T-helper 2 cell treated with Interferon-gamma antibody and Interleukin-4, amounts not matched to agents 5 μg/mL and 100 μg/mL, for 36 hours (primary cell): ENCODE measurements at places on chromosomes 16 and 17.
A peak's percentile ranks its signal among the peaks of the same experiment; 100 is the strongest.

DNA sequence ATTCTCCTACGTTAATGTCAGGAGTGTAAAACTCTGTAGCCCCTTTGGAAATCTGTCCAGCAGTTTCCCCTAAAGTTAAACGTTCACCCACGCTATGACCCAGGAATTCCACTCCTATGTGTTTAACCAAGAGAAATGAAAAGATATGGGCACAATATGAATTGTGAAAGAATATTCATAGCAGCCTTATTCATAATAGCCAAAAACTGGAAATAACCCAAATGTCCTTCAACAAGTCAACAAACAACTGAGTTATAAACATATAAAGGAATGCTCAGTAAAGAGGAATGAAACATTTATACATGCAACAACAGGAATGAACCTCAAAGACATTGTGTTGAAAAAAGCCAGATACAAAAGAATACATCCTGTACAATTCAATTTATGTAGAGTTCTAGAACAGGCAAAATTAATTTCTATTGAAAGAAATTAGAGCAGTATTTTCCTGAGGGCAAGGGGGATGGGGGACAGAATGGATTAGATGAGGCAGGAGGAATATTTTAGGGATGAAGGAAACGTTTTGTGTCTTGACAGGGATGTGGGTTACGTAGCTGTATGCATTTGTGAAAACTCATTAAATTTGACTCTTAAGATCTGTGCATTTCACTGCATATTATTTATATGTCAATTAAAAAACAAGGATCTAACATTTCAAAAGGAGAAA lies 286.7 kb upstream of the CDH5 start:
- DNase-seq, result no peak

DNA sequence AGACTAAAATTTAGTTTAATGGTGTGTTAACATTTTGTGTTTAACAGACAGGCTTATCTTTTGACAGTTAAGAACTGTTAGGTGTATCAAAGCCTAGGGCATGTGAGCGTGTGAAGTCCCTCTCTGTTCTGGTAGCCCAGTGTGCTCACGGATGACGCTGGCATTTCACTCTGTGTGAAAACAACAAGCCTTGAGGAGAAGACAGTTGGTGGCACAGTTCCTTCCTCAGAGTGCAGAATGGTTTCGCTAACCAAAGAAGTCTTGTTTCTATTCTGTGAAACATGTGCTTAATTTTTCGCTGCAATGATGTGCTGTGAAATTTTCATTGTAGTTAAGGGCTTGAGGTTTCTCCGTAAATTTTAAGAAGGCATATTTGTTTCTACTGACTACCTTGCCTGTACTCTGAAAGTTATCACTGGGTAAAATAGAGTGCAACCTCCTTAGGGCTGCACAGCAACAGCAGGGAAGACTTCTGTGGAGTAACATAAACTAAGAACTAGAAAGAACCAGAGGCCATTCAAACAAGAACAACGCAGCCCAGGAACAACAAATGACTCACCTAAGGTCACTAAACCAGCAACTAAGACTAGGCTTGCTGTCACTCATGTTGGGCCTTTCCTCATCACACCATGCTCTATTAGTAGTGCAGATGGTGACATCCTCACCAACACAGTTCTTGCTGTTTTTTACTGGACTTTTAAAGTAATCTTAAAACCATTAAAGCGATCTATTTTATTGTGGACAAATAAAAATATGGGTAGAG lies 33.4 kb downstream of the BRD7 start:
- DNase-seq, result peak; percentile 45

GRCh38 chr17:67111808-67112207 lies 67.5 kb downstream of the CACNG1 start:
- no peak for DNase-seq

DNA sequence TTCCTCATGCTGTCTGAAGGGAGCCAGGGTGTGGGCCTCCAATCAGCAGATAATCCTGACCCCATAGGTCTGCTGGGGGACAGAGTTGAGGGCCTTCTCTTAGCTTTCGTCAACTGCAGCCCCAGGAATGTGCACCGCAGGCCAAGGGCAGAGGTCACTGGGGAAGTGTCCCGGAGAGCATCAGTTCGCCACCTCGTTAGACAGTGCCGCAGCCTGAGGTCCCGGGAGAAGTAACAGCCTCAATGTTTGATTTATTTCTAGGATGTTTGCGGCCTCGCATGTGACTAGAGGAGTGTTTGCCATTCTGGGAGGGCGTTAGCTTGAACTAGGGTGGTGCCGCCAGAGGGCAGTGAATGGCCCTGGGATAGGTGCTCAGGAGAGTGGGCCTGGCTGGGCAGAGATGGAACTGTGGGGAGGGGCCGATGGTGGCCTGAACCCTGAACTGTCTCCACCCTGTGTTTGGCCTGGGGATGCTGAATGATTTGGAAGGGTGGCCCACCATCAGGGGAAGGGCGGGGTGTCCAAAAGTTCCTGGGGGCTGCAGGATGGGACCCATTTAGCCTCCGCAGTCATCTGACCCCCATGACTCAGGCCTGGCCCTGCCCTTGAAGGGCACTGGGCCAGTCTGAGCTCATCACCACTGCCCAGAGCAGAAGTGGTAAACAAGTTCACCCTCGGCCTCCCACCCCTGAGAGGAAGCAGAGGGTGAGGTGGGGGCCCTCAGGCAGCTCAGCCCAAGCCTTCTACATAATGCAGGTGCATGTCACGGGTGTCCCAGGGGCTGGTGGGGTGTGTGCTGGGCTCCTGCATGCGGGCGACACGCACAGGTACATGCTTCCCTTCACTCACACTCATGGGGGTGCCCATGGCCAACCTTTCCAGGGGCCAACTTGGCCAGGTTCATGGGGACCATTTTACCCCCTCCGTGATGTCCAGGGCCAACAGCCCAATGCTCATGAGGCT lies 12.4 kb upstream of the TAC4 start:
- DNase-seq, result no peak

DNA sequence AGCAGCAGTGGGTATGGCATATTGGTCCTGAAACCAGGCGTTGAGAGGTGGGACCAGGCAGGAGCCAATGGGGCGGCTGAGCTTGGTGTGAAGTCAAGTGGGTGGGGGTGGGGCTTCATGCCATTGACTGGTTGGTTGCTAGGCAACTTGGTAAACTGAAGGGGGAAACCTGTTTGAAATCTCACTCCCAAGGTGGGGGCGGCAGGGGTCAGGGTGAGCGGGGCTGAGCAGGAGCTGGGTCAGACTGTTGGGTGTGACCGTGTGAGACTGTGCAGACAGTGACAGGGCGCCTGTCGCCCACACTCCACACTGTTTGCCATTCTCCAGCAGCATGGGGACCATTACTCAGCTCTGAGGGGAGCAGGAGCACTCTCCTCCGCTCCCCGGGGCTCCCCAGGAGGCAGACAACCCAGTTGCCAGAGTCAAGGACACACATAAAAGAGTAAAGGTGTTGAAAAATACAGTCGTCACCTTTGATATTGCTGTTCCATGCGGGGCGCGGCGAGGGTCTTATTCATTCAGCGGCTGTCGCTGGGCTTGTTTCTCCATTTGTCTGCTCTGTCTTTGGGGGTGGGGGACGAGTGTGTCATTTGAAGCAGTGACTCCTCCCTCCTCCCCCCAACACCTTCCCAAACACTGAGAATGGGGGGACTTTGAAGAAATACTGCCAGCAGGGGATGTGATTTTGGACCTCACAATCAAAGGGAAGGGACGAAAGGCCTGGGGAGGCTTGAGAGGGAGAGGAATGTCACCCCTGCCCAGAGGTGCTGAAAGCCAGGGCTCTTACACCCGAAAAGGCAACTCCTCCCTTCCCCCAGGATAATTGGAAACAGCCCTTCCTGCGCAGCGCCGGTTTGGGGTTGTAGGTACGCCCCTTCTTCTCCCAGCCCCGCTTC lies 1.2 kb upstream of the EFNB3 start:
- no peak for DNase-seq

DNA sequence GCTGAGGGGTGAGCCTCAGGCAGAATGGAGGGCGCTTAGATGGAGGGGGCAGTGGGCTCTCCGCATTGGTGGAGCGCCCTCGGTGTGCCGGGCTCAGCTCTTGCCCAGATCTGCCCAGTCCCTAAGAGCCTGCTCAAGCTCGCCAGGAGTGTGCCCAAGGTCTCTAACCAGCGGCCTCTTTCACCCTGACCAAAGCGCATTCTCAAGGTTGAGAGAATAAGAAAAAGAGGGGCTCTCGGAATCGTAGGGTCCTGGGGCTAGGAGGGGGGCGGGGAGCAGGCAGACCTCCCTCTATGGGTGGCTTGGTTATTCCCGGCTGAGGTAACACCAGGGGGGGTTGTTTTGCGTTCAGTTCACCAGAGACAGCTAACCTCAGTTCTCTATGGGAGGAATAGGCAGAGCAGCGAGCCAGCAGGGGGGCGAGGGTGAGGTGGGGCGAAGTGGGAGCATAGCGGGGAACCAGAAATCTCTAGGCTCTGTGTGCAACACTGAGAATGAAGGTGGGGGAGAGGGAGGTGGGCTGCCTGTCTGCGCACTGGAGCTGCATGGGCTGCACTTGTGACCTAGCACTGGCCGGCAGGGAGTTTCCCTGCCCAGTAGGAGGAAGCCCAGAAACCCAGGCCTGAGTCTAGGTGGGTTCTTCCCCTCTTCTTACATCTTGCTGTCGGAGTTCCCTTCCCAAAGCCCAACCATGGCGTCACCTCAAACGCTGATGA lies 3.0 kb downstream of the TMEM132E start:
- no peak for DNase-seq

DNA sequence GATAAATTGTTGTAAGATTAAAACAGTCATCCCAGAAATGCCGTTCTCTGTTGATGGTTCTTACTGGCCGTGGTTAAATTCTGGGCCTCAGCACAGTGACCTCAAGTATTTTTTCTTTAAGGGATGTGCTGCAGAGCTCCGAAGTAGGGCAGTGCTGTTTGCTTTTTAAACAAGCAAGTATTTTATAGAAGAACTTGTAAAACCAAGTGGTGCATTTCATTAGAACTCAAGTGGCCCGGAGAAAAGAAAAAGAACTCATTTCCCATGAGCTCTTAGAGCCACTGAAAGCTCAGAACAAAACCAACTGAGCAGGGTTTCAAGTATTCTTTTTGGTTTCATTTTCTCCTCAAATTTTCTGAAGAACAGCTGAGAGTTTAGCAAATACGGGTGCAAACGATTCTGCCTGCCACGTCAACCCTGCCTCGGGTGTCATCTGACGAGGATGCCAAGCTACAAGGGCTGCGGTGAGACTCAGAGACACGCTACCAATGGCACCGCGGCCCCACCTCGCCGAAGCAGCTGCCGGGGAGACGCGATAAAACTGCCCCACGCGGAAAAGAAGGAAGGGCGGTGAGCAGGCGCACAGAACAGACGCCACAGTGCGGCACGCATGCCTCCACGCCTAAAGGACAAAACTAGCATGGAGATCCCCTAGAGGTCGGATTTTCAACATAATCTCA lies 6.3 kb downstream of the LMF1 start:
- peak; percentile 45 for DNase-seq

DNA sequence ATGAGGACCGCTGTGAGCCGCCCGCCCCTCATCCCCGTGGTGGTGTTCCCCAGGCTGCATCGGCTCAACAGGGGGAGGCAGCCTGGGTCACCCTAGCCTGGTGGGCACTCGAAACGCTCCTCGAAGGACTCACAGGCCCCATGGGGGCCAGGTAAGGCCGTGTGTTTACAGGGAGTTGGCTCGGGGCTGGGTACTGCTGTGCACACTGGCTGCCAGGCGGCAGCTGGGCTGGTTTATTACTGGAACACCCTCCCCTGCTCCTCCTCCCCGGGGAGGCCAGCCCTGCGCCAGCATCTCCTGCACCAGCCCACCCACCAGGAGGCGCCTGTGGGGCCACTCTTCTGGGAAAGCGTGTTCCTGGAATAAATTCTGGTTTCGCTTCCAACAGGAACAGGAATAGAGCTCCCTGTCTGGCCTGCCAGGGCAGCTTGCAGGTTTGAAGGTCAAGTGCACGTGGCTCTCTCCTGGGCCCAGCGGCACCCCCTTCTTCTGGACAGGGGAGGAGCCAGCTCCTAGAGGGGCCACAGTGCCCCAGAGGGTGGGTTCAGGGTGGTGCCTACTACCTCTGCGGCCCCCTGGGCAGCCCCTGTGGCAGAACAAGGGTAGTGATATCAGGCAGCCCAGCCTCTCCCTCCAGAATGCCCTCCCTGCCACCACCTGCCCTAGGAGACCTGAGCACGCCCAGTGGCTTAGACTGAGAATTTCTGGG lies 11.3 kb downstream of the MCRIP1 start:
- no peak for DNase-seq

DNA sequence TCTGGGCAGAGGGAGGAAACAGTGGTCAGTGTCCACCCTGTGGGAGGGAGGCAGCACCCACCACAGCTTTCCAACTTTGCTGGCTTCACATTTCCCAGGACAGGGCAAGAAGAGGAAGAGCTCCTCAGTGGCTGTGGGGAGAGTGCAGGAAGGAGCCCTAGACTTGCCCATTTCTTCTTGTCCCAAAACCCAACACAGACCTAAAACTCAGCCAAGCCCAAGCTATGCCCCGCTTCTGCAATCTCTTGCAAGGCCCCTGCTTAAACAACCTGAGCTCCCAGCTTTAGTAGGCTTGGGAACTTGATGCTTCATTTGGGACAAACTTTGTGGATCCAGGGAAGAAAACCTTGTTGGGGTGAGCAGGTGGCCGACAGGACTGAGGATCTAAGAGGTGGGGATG lies 173.8 kb downstream of the LGALS9B start:
- no peak for DNase-seq

- peak; percentile 81 for DNase-seq
Measured at GRCh38 chr17:80254396-80255251, 6.0 kb upstream of the RNF213 start.

GRCh38 chr16:68790944-68791343 lies 52.4 kb upstream of the TANGO6 start:
- no peak for DNase-seq

DNA sequence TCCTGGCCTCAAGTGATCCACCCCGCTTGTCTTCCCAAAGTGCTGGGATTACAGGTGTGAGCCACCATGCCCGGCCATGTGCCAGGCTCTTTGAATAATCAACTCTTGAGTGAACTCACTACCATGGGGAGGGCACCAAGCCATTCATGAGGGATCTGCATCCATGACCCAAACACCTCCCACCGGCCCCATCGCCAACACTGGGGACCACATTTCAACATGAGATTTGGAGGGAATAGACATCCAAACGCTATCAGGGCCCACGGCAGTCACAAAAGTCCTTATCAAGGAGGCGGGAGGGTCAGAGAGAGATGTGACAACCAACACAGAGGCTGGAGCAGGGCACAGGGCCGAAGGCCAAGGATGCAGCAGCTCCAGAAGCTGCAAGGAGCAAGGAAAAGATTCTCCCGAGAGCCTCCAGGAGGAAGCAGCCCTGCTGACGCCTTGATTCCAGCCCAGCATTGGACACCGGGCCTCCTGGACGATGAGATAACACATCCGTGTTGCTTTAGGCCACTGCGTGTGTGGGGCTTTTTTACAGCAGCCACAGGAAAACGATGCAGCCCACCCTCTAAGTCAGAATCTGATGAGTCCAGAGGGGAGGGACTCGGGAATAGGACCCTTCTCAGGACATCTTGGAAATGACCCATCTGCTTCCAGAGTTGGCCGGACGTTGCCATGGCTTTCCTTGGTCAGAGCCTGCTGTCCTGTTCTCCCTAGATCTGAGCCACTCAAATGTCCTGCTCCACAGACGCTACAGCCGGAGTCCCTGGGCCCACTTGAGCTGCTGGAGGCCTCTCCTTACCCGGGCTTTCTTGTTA lies 47.3 kb upstream of the CMIP start:
- no peak for DNase-seq

- DNase-seq, result no peak
Measured at GRCh38 chr17:83062818-83063671, 16.4 kb upstream of the METRNL start.
